NCI-H2029 (cell line): ENCODE measurements at places on chromosomes 5 and 9.

DNA sequence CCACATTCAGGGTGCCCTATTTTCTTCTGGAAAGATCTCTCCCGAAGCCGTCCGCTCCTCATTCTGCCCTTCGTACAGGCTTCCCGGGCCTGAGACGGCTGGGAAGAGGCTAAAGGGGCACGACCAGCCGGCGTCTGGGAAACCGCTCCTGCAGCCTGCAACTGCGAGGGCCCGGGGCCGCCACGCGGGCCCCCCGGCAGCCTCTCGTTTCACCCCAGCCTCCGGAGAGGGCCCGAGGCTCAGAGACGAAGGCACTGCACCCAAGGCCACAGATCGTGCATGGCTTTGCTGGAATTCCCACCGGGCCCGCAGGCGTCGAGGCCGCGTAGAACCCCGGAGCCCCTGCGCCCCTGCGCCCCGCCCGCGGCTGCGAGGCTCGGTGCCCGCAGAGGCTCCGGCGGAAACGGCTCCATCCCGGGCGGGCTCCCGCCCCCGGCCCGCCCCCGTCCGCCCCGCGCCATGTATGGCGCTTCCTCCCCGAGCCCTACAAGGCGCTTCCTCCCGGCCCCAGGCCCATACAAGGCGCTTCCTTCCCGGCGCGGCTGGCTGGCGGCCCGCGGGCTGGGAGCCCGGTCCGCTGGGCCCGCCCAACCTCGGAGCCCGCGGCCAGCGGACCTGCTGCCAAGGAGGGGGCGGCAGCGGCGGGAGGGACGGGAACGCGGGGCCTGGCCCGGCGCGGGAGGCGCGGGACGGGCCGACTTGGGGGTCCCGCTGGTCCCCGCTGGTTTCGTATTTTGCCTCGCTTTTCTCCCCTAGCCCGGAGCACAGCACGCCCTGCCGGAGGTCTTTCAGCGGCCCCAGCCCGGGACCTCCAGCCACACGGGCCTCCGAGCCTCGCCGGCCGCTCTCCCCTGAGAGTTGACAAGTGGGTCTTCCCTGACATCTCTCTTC, 26.6 kb downstream of the EGR1 start:
- DNase-seq = peak; percentile 85

DNA sequence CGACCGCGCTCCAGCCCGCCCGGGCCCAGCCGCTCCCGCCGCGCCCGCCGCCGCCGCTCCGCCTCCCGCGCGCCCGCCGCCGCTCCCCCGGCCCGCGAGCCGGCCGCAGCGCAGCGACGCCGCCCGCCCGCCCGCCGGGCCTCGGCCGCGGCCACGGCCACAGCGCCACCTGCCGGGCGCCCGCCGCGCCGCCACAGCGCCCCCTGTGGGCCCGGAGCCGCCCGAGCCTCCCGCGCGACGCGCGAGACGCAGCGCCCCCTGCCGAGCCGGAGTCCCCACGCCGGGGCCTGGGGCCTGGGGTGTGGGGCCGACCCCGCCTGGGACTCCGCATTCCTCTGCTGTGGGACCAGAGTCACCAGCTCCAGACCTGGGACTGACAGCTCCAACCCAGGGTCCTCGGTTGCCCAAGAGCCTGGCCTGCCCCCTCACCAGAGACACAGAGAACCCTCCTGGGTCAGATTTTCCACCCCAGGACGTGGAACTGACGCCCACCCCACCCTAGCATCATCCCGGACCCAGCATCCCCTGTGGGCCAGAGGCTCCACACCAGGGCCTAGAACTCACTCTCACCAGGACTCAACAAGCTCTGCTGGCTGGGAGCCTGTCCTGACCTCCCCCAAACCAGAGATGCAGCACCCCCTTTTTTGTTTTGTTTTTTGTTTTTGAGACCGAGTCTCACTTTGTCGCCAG, at the start of gene RAPGEF1:
TSS of gene RAPGEF1 (minus strand) at position 118 of the 690 bp plus-strand sequence. CDS start 246 bp downstream, outside the sequence.
- peak; percentile 56 for DNase-seq

GRCh38 chr5:65152131-65152530, 329.6 kb downstream of the ADAMTS6 start:
- DNase-seq = no peak

DNA sequence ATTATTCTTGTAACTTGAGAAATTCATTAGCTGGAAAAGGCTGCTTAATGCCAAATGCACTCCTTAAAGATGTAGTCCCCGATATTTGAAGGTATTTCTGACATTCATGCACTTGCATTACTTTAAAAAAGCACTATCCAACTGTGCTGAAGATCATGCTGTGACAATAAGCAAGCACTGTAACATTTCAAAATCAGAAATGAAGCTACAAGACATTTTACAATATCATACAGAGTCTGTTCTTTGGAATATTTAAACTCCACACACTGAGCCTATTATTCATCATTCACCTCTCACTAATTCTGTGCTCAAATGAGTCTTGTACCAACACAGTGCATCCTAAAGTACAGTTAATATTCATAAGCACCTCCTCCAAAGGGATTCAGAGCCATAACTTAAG, 413.2 kb downstream of the CETN3 start:
- DNase-seq = no peak

DNA sequence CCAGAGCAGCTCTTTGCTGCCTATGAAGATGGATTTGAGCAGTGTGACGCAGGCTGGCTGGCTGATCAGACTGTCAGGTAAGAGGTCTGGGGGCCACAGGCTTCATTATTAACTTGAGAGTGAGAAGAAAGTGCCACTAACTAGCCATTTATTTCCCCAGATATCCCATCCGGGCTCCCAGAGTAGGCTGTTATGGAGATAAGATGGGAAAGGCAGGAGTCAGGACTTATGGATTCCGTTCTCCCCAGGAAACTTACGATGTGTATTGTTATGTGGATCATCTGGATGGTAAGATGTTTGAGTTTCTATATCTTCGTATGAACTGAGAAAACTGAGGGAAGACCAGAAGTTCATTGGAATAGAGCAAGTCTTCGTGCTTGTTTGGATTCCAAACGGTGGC, 22.1 kb downstream of the VCAN start:
- no peak for DNase-seq

GRCh38 chr5:157486861-157487260, 26.8 kb downstream of the NIPAL4 start:
- no peak for DNase-seq

DNA sequence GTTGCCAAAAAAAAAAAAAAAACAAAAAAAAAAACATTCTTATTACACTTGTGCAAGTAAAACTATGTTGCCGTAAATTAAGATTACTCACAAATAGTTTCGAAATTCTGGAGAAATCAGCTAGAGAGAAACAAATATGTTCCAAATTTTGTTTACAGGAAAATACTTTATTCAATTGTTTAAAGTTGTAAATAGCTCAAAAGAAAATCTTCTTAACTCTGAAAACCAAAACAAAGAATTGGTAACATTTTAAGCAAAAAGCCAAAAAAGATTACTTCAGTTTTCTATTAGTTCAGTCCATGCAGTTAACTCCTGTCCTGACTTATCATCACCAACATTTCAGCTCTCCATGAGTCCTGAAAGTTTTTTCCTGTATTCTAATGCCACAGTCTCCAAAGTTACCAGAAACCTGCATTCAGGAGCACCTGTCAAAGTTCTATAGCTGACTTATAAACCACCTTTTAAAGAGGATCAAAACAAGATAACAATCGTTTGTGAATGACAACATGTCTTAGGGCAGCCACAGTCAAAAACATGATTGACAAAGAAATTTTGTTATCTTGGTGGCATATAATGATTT, 194.1 kb downstream of the RANBP17 start:
- DNase-seq = no peak

- no peak for DNase-seq
These were observed 130.0 kb downstream of the LIFR start for GRCh38 chr5:38426490-38426889.

- no peak for DNase-seq
These were observed 13.9 kb upstream of the BTNL3 start for GRCh38 chr5:180974612-180975315.

DNA sequence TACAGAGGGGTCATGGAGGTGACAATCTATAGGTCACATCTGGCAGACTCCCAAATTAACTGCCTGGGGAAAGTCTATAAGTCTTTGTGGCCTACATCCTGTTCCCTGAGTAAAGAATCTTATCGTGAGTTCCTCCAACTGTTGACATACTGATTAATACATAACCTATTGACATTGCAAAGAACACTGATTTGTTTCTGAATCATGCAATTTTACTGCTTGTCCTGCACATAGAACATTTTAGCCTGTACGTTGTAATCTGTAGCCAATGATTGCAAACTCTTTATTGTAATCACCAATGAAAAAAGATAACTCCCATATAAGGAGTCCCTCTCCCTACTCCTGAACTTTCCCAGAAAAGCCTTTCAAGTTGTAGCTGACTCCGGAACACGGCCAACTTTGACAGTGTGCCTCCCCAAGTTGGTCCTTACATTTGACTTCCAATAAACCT, 18.8 kb upstream of the OR2K2 start:
- DNase-seq = no peak

- DNase-seq = no peak
These were observed 179.8 kb upstream of the PLPPR1 start for GRCh38 chr9:100848726-100849125.

- no peak for DNase-seq
These were observed 12.8 kb upstream of the NIPAL4 start for GRCh38 chr5:157447201-157447637.

DNA sequence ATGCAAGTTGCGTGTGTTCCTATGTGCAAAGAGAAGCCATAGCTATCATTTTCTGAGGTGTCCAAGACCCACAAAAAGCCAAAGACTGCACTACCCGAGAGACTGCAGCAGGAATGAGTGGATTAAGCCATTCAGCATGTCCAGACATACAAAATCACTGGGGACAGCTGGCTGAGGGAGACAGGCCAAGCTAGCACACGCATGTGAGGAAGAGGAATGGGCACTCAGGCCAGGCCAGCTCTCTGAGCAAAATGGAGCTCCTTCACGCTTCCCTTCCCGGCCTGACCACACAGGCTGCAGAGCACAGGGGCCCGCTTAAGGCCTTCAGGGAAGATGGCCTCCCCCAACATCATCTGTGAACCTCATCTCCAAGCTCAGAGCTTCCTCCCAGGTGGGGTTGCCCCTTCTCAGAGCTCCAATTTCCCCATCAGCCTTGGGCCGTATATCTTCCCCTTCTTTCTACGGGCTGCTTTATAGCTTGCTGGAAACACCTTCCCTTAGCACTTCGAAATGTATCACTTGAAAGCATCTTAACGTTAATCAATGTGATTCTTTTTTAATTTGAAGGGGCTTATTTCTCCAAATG, 8.4 kb downstream of the DCANP1 start:
- no peak for DNase-seq

DNA sequence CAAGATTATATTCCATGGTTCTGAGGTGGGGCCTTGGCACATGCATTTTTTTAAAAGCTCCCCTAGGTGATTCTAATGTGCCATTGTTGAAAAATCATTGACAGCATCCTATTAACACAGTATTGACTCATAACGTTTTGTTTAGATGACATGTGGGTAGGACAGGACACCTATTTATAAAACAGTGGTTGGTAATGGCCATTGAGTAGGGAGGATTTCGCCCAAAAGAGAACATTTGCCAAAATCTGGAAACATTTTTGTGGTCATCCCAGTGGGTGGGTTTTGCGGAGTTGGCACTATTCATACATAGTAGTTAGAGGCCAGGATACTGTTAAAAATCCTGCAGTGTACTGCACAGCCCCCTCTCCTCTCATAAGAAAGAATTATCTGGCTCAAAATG, 6.4 kb upstream of the CHD1 start:
- DNase-seq = no peak

DNA sequence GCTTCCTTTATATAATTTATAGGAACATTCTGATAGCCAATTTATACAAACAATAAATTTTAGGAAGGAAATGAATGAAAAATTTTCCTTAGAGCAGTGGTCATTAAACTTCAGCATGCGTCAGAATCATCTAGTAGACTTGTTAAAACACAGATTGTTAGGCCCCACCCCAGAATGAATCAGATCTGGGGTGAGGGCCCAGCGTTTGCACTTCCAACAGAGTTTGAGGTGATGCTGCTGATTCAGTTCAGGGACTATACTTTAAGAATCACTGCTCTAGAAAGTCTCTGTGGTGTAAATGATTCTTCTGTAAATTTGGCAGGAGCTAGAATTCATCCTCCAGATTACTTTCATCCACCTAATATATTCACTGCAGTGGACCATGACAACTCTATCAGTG, 80.4 kb downstream of the SLC12A2 start:
- no peak for DNase-seq

- no peak for DNase-seq
These were observed 9.1 kb downstream of the AFAP1L1 start for GRCh38 chr5:149280802-149281201.

- DNase-seq = no peak
These were observed 280.7 kb downstream of the RFX3 start for GRCh38 chr9:3244963-3245653.
